ENCODE measurements at places on chromosomes 6 and 20.

GRCh38 chr6:75499640-75500039 is 6.0 kb upstream of the FILIP1 start:
- no peak for DNase-seq

DNA sequence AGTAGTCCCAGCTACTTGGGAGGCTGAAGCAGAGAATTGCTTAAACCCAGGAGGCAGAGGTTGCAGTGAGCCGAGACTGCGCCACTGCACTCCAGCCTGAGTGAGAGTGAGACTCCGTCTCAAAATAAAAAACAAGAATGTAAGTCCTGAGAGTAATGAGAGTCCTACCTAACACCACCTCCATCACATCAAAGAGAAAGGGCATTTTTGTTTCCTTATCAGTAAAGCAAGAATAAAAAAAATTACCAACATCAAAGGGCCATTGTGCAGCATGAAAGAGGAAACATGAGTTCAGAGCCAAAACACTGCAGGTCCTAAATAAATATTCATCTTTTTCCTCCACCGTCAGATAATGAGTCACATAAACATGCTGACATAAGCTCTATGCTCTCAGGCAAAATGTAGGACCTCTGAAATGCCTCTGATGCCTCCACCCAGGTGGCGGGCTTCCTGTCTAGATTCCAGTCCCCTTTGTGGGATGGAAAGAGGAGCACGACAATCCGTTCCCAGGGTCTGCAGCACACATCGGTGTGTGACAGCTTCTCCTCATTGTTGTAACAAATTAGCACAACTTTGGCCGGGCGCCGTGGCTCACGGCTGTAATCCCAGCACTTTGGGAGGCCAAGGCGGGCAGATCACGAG is 7.2 kb downstream of the ATP9A start:
- no peak for DNase-seq

DNA sequence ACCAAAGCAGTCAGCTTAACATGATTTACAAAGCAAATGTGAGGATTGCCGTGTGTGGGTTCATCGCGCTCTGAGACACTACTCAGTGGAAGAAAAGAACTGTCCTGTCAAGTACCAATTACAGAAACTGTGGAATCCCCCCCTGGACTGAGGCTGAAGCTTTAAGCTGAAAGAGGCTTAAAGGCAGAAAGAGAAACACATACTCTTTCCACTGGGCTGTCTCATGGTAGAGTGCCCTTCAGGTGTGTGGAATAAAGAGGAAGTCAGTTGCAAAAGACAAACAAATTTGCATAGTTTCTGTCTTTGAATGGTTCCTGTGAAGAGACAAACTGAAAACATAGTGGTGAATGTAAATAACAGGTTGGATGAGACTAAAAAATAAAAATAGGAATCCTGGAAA is 560.4 kb upstream of the SYNCRIP start:
- no peak for DNase-seq

DNA sequence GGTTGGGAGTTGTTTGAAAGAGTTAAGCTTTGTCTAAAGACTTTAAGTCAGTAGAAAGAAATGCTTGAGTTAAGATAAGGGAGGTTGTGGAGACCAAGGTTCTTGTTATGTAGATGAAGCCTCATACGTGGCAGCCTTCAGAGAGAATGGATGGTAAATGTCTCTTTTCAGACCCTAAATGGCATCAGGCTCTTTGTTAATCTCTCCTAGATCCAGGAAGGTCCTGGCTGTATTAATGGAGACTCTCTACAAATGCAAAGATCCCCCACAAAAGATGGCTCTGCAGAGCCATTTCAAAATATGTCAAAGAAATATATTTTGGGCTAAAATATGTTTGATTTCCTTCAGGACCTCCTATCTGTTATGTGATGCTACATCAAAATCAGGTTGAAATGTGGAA is 161.6 kb downstream of the ADAT2 start:
- no peak for DNase-seq

- DNase-seq, result no peak
Observed at GRCh38 chr20:25084626-25085187, 2.8 kb upstream of the VSX1 start.

DNA sequence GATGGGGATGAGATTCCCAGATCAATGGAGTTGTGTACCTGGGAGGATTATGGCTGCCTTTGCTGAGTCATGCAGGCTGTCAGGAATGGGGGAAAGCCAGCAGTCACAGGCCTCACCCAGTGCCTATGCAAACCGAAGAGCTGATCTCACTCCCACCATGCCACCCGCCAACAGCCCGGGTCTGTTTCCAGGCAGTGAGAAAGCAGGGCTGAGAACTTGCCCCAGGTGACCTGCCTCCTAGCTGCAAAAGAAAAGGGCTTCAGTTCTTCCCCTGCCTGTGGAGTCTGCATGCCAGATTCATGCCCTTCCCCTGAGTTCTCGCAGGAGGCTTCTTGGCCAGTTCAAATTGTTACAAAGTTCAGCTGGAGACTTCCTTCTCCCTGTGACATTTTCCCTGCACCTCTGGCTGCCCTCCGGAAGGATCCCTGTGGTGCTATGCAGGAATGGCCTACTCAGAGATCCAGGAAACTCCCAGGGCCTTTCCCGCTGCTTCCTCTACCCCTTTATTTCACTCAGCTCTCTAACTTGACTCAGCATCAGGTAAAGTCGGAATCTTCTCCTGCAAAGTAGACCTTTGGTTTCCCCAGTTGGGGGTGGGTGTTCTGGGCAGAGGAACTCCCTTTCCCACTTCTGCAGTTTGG is 71.5 kb upstream of the B3GAT2 start:
- no peak for DNase-seq

DNA sequence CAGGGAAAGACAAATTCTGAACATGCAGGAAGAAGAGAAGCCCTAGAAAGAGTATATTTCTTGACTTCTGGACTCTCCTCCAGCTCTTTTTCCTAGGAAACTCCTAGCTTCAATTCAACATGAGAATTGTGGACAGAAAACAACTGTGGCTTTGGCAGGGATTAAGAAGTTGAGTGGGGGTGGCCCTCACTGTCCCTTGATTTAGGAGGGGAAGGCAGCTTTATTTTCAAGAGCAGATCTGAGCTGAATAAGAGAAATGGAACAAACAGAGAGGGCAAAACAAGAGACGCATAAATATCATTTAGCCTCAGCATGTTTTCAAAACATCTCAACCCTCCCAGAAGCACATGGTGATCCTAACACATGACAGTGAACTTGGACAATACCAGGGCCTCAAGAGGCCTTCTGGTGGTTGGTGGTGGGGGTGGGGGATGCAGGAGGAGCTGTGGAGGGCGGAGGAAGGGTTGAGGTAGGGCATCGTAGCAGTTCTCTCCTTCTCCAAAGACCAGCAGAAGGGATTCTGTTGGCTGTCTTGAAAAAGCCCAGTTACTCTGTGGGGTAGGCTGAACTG is 21.1 kb upstream of the TAGAP start:
- DNase-seq, result no peak

GRCh38 chr6:74578339-74578738 is 627.5 kb downstream of the COL12A1 start:
- no peak for DNase-seq

DNA sequence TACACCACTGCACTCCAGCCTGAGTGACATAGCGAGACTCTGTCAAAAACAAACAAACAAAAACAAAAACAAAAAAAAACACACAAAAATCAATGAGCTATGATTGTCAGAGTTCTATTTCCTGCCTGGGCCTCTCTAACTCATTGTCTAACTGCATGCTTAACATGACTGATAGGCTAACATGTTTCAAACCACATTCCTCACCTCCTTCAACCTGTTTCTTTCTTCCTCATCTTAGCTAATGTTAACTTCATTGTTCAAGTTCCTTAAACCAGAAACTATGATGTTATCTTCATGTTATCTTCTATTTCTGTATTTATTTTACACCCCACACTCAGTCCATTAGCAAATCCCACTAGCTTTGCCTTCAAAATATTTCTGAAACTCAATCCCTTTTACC is 41.5 kb downstream of the BEND6 start:
- no peak for DNase-seq

GRCh38 chr6:163728442-163729126 is 314.1 kb downstream of the QKI start:
- no peak for DNase-seq

DNA sequence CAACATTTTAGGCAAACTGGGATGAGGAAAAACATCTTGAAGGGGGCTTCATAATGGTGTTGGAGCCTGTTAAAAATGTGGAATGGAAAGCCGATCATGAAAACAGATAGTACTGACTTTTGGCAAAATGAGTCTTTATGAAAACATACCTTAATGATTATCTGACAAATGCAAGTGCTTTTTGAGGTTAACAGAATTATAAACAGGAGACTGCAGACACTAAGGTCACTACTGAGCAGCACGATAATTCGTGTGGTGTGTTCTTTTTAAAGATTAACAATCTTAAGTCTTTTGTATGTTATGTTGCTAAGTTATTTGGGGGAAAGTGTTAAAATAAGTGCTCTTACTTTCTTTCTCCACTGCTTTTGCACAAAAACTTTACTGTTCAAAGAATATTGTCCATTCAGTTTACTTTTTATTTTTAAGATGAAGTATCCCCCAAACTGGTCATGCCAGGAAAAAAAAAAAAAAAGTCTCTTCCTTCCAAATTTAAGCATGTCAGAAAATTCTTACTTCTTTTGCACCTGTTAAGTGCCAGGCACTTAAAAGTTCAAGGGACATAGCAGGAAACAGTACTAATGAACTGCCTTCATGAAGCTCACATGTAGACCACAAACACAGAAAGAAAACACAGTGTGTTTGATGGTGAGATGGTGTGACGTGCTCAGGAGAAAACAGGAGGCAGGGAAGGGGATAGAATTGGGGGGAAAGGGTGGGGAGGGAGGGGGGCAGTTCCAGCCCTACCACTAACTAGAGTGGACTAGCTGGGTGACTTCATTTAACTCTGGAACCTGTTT is 73.2 kb downstream of the CDYL start:
- DNase-seq, result no peak

DNA sequence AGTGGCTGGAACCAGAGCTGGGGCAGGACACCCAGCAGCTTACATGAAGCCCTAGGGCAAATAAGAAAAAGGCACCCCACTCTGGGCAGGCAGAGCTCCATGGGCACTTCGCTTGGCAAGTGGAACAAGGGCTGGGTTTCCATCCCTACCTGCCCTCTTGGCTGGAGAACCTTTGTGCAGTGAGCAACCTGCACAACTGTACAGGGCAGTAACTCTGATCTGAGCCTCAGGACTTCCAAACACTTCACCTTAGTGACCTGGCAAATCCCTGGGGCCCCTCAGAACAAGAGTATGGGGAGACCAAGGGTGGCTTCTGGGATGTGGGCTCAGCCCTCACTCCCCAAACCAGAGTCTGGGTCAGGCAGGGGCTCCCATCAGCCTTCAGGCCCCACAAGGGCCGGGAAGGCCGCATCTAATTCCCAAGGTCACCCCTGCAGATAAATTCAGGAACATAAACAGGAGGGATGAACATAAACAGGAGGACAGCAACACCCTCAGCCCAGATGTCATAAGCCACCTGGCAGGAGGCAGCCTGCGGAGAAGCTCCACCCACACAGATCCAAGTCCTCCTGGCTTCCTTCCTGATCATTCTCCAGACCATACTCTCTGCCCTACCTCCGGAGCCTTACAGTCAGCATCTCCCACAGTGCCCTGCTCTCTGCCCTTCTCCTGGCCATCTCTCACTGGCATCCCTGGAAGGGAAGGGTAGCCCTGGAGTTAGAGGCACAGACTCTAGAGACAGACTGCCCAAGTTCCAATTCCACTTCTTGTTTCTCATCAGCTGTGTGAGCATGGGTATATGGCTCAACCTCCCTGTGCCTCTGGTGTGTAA is 37.5 kb downstream of the HNF4A start:
- no peak for DNase-seq

DNA sequence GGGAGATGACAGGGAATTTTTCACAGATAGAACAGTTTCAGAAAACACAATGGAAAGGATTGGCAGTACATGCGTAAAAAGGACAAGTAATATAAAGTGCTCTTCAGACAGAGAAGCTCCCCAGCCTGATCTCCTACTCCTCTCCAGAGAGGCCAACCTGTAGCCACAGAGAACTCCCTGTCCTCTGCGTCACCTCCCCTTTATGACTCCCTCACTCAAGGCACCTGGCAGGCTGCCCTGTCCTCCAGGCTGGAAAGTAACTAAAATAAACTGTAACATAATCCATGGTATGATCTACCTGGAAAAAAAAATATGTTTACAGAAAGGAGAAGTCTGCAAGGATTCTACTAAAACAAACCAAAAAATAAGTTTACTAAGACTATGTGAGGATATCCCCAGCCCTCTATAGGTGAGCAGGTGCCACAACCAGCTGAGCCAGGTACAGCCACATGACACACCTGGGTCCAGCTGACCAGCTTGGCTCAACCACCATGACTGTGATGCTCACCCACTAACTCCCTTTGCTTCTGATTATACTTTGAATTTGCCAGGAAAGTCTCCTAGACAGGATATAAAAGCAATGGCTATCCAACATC is 29.2 kb downstream of the MBOAT1 start:
- DNase-seq, result no peak

Measured in amygdala (tissue), 56 donors.